Stimulated activated CD4-positive, alpha-beta T cell treated with anti-CD3 and anti-CD28 coated beads, Interleukin-1b, Interleukin-23, amount 100 ng/mL, for 4 hours (primary cell): ENCODE measurements at places on chromosomes 1 and 21.

DNA sequence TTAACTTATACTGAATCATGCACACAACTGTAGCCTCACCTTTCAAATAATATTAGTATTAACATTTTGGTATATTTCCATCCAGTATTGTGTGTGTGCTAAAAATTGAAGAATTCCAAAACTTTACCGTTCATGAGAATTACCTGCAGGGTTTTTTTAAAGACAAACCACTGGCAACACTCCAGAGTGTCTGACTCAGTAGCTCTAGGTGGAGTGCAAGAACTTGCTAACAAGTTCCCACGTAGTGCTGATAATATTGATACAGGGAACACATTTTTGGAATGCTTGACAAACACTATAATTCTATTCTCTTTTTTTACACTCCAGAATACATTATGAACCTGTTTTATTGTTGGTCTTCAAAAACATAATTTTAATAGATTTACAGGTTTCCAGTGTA is 27.7 kb upstream of the SLC5A9 start:
- DNase-seq: no peak

- DNase-seq: no peak
These were observed 152.8 kb downstream of the C1orf21 start for GRCh38 chr1:184539580-184539979.

- DNase-seq: no peak
These were observed 413.4 kb downstream of the HLX start for GRCh38 chr1:221292652-221293051.

- DNase-seq: no peak
These were observed 28.8 kb downstream of the AHDC1 start for GRCh38 chr1:27574871-27575831.

- DNase-seq: no peak
These were observed 24.0 kb upstream of the C1orf21 start for GRCh38 chr1:184362876-184363275.

DNA sequence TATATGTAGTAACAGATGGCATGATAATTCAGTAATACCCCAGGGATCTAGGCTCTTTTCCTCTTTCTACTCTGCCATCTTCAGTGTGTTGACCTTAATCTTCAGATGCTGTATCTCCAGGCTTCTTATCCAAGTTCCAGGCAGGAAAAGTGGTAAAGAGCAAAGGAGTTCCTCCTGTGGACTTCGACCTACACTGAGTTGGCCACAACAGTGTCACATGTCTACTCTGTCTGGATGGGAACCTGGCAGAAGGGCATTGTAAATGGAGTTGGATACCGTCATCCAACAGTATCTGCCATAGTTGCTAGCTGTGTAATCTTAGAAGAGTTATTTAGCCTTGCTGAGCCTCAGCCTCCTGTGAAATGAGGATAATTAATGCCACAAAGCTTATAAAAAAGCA is 21.9 kb downstream of the IL23R start:
- no peak for DNase-seq
